CD14-positive monocyte (primary cell): ENCODE measurements at places on chromosomes 5 and 9.

DNA sequence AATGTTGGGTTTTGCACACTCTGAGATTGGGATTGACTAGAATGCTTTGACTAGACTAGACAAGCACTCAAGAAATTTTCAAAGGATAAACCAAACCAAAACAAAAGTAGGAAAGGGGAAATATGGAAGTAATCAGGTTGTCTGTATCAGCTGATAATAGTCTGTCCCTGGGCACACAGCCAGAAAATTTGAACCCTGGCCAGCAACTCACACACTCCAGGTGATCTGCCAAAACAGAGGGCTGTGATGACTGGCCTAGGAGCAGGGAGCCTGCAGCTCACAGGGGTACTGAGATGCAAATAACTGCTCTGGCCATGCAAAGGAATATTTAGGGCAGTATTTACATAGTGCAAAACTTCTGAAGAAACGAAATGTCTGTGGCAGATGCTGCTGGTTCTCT is 112.3 kb upstream of the SMIM23 start:
- no peaks in the 10 kb centered on the region for H3K36me3 ChIP-seq
- no peak for DNase-seq
- H3K4me1 ChIP-seq = peaks cover 14% of the 10 kb centered on the region
- H3K27ac ChIP-seq = no peak overlapping the region

DNA sequence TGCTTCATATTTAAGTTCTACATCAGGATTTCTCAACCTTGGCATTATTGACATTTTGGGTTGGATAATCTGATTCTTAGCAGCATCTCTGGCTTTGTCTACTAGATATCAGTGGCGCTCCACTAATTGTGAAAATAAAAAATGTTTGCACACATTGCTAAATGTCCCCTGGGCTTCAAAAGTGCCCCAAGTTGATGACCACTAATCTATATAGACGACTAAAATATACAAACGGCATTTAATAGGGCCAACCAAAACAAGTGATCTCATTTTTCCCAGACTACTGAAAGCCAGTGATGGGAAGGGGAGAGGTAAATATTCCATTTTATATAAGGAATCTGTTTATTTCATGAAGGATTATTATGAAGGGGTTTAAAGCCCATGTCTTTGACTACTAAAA is 118.6 kb downstream of the HOMER1 start:
- H3K27me3 ChIP-seq = no peaks in the 10 kb centered on the region
- H3K27ac ChIP-seq = no peak overlapping the region
- DNase-seq = no peak

GRCh38 chr5:158609333-158610050 is 490.2 kb downstream of the EBF1 start:
- no peak overlapping the region for H3K27ac ChIP-seq
- H3K4me1 ChIP-seq = no peaks in the 10 kb centered on the region

DNA sequence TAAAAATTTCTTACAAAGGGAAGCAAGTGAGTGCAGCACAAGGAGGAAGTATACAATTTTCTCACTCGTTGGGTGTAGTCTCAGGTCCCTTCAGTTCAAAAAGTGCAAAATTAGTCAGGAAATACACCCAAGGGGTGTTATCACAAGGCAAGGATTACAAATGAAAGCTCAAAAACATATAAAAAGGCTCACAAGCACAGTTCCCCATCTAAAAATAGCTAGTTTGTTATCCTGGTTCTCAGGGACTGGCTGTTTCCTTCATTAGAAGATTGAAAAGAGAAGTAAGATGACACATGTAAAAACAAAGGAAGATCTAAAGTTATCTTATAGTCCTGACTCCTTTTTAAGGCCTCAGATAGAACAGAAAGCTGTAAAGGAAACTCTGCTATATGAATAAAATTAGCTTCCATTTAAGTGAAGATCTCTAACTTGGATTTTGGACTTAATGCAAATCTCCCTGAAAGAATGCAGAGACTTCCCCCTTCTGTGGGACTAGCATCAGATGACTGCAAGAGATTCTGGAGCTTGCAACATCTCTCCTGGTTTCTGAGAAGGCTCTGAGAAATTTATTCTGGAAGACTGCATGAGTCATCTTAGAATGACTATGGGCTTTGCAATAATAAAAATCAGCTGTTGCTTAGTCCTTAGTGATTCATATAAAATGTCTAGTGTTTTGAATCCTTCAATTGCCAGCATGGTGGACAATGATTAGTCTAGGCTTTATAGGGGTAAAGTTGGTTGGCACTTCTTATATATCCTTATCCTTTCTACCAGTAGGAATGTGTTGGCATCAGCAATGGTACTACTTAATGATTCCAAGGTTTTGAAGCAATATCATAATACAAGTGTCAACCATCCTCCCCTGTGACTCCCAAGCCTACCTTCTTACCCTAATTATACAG is 25.4 kb downstream of the DAB2 start:
- no peaks in the 10 kb centered on the region for H3K27me3 ChIP-seq
- H3K27ac ChIP-seq = peak overlapping the region; percentile 64
- peak overlapping the region; percentile 54 for H3K4me3 ChIP-seq
- peaks cover 32% of the 10 kb centered on the region for H3K4me1 ChIP-seq

DNA sequence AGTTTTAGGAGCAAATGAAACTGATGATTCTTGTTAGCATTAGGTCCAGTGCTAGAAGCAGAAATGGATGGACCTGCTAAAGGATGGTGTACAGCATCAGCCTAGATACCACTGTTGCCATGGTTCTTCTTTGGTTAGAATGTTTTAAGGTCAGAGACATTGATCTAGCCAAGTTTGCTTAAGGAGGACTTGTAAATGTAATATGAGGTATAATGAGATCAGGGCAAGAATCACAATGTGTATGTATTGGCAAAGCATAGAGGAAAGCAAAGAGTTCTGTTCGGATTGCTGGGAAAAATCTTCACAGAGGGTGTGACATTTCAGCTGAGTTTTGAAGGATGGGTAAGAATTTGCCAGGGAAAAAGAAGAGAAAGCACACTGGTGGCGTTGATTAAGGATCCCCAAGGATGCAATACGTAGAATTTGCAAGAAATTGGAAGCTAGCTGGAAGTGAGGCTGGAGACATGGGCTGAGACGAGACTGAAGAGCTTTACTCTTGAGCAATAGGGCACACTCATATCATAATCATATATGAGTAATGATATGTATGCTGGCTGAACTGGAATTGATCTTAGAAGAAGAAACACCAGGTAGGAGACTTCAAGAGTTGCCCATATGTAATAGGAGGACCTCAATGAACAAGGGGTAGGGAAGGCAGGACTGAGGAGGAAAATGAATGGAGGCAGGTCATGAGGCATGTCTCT is 102.0 kb downstream of the ZNF462 start:
- no peaks in the 10 kb centered on the region for H3K36me3 ChIP-seq
- H3K27me3 ChIP-seq = no peaks in the 10 kb centered on the region
- H3K27ac ChIP-seq = no peak overlapping the region
- no peak for DNase-seq
- H3K4me3 ChIP-seq = no peak overlapping the region

- no peaks in the 10 kb centered on the region for H3K27me3 ChIP-seq
- no peak for DNase-seq
- no peak overlapping the region for H3K4me3 ChIP-seq
- no peaks in the 10 kb centered on the region for H3K4me1 ChIP-seq
- H3K27ac ChIP-seq = no peak overlapping the region
Measured at GRCh38 chr5:127046343-127047072, 16.1 kb upstream of the MARCHF3 start.
